ENCODE measurements at places on chromosomes 1 and 21. TPM values are rescaled to one million over a fixed set of nuclear protein-coding genes. Genes with fewer than 3 reads are reported as not detected.

The C1QC gene
- not detected for total RNA-seq

The EFHD2 gene
- total RNA-seq, result 6.5 TPM

The DHRS3 gene
- 4.3 TPM for total RNA-seq

The C1orf94 gene
- total RNA-seq, result 0.19 TPM

The KCNH1 gene
- total RNA-seq, result 1.6 TPM

The NMNAT2 gene
- total RNA-seq, result 2.7 TPM

The AMY1B gene
- not detected for total RNA-seq

The ADCY10 gene
- not detected for total RNA-seq

All from neural progenitor cell (in vitro differentiated cells).